Smooth muscle cell of trachea (primary cell): ENCODE measurements at places on chromosomes 11 and 22. TPM values are rescaled to one million over a fixed set of nuclear protein-coding genes. Genes with fewer than 3 reads are reported as not detected.

The GRAP2 gene
- not detected in 2 replicates for total RNA-seq

The FAT3 gene
- 0.15 and 0.17 TPM in 2 replicates for total RNA-seq

The ME3 gene
- 44.9 and 80.1 TPM in 2 replicates for total RNA-seq

The SMDT1 gene
- total RNA-seq: 4.1 and 6.7 TPM in 2 replicates

The RAB30 gene
- 18.6 and 26.0 TPM in 2 replicates for total RNA-seq

The MS4A6A gene
- total RNA-seq: 0.15 TPM in 1 of 2 replicates, not detected in the other

The CD3G gene
- not detected in 2 replicates for total RNA-seq

The FOLH1 gene
- total RNA-seq: 0.17 TPM in 1 of 2 replicates, not detected in the other

The CHRNA10 gene
- total RNA-seq: 0.29 and 0.50 TPM in 2 replicates

The RAB39A gene
- not detected in 2 replicates for total RNA-seq

The IL18 gene
- 0.33 and 0.87 TPM in 2 replicates for total RNA-seq

The XNDC1N gene
- 6.1 and 13.7 TPM in 2 replicates for total RNA-seq

The RIC3 gene
- total RNA-seq: not detected in 2 replicates

The FGF4 gene
- not detected in 2 replicates for total RNA-seq

The KRTAP5-2 gene
- total RNA-seq: not detected in 2 replicates

The OR8K5 gene
- total RNA-seq: not detected in 2 replicates

The CDPF1 gene
- 10.6 and 13.5 TPM in 2 replicates for total RNA-seq

The SCUBE2 gene
- total RNA-seq: 1.5 and 2.2 TPM in 2 replicates

The CLDN5 gene
- 0.17 and 2.2 TPM in 2 replicates for total RNA-seq

The ALDH3B1 gene
- total RNA-seq: 21.5 and 50.0 TPM in 2 replicates

The GPHA2 gene
- not detected in 2 replicates for total RNA-seq

The C1QTNF5 gene
- total RNA-seq: 12.1 and 29.8 TPM in 2 replicates

The PDGFB gene
- total RNA-seq: 0.29 TPM in 1 of 2 replicates, not detected in the other

The SLC22A25 gene
- total RNA-seq: not detected in 2 replicates

The SCGB1D2 gene
- not detected in 2 replicates for total RNA-seq

The P2RX6 gene
- 3.6 and 9.3 TPM in 2 replicates for total RNA-seq

The MUC6 gene
- under 0.01 TPM in 1 of 2 replicates, not detected in the other for total RNA-seq

The OTOG gene
- total RNA-seq: not detected in 2 replicates

The EI24 gene
- total RNA-seq: 95.4 and 159 TPM in 2 replicates

The CCDC188 gene
- total RNA-seq: 0.15 TPM in 1 of 2 replicates, not detected in the other

The EML3 gene
- 24.0 and 33.6 TPM in 2 replicates for total RNA-seq

The PATE2 gene
- 0.29 and 0.66 TPM in 2 replicates for total RNA-seq

The RNF26 gene
- total RNA-seq: 11.1 and 14.7 TPM in 2 replicates

The BLID gene
- 11.4 and 20.2 TPM in 2 replicates for total RNA-seq

The A4GALT gene
- total RNA-seq: 35.8 and 43.2 TPM in 2 replicates

The UBQLNL gene
- 0.15 and 0.17 TPM in 2 replicates for total RNA-seq

The UPB1 gene
- not detected in 2 replicates for total RNA-seq

The KDM4E gene
- total RNA-seq: not detected in 2 replicates

The RAB36 gene
- total RNA-seq: 4.2 and 5.6 TPM in 2 replicates

The SYT9 gene
- not detected in 2 replicates for total RNA-seq

The ZPR1 gene
- total RNA-seq: 29.7 and 30.8 TPM in 2 replicates

The CCDC89 gene
- 6.0 and 17.9 TPM in 2 replicates for total RNA-seq

The MMP11 gene
- total RNA-seq: 3.1 and 15.2 TPM in 2 replicates

The MAFF gene
- 19.3 and 29.3 TPM in 2 replicates for total RNA-seq

The ALDH3B2 gene
- total RNA-seq: 0.15 TPM in 1 of 2 replicates, not detected in the other

The CDC42EP2 gene
- total RNA-seq: 33.2 and 47.8 TPM in 2 replicates

The MUC5AC gene
- not detected in 2 replicates for total RNA-seq

The RELA gene
- total RNA-seq: 9.3 and 23.8 TPM in 2 replicates
